ENCODE measurements at places on chromosomes 1 and 21. TPM values are rescaled to one million over a fixed set of nuclear protein-coding genes. Genes with fewer than 3 reads are reported as not detected.

DNA sequence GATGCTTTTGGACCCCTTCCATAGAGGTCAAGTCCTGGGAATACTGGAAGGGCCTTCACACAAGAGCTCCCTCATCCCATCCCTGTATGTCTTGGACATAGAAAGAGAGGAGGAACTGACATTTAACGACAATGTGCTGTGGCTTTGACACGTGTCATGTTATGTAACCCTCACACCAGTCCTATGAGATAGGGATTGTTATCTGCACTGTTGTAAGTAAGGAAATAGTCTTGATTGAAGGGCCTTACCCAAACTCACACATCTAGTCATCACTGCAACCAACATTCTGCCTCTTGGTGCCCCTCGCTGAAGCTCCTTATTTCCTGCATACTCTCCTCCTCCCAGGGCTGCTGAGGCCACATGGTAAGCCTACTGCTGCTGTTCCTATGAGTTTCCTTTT lies 63.7 kb upstream of the ANGPTL1 start:
- H3K27ac ChIP-seq: no peak overlapping the region
- no peaks in the 10 kb centered on the region for H3K4me1 ChIP-seq
- no peaks in the 10 kb centered on the region for H3K36me3 ChIP-seq

The OR2L13 gene
- total RNA-seq: not detected

The CD48 gene
- 9.2 TPM for total RNA-seq

- no peak overlapping the region for H3K4me3 ChIP-seq
- H3K4me1 ChIP-seq: no peaks in the 10 kb centered on the region
- H3K36me3 ChIP-seq: no peaks in the 10 kb centered on the region
- H3K27me3 ChIP-seq: no peaks in the 10 kb centered on the region
- no peak overlapping the region for H3K27ac ChIP-seq
- DNase-seq: peak; percentile 73
Observed at GRCh38 chr1:42736152-42736551, 3.9 kb downstream of the CLDN19 start.

Measured in colonic mucosa (tissue), 4 donors.